ENCODE measurements at places on chromosomes 1 and 21. TPM values are rescaled to one million over a fixed set of nuclear protein-coding genes. Genes with fewer than 3 reads are reported as not detected.

GRCh38 chr1:161498646-161499045 is 6.6 kb upstream of the FCGR2A start:
- peaks cover 8% of the 10 kb centered on the region for H3K4me1 ChIP-seq
- H3K27ac ChIP-seq: no peak overlapping the region
- H3K4me3 ChIP-seq: no peak overlapping the region
- H3K27me3 ChIP-seq: peaks cover 41% of the 10 kb centered on the region
- H3K36me3 ChIP-seq: no peaks in the 10 kb centered on the region

DNA sequence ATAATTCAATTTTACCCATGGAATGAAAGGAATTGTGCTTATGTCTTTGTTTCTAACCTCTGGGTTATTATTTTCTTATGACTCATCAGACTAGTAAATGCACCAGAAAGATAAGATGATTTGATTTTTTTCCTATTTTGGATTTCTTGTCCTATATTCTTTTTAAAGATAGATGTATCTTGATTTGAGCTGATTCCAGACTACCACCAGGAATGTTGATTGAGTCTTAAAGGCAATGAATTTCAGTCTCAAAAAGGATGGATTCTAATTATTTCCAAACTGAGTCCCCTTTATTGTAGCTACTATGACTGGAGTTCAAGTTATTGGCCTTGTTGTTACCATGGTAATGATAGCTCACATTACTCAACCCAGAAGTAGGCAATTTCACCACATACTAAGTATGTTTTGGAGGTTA is 95.8 kb upstream of the RGS4 start:
- no peak overlapping the region for H3K4me3 ChIP-seq
- H3K27ac ChIP-seq: no peak overlapping the region
- no peak for DNase-seq
- peaks cover 4% of the 10 kb centered on the region for H3K27me3 ChIP-seq
- no peaks in the 10 kb centered on the region for H3K4me1 ChIP-seq

- no peaks in the 10 kb centered on the region for H3K27me3 ChIP-seq
- no peak for DNase-seq
- no peak overlapping the region for H3K27ac ChIP-seq
- no peaks in the 10 kb centered on the region for H3K36me3 ChIP-seq
Observed at GRCh38 chr1:171344473-171344820, 30.5 kb downstream of the FMO4 start.

GRCh38 chr1:6440198-6441126 is 15.9 kb downstream of the ESPN start:
- H3K36me3 ChIP-seq: no peaks in the 10 kb centered on the region
- H3K27me3 ChIP-seq: peaks cover 31% of the 10 kb centered on the region
- H3K4me1 ChIP-seq: peaks cover 9% of the 10 kb centered on the region
- no peak overlapping the region for H3K4me3 ChIP-seq
- no peak overlapping the region for H3K27ac ChIP-seq

GRCh38 chr1:186930238-186930637 is 101.5 kb downstream of the PLA2G4A start:
- no peaks in the 10 kb centered on the region for H3K36me3 ChIP-seq
- no peak overlapping the region for H3K27ac ChIP-seq
- DNase-seq: no peak
- H3K27me3 ChIP-seq: no peaks in the 10 kb centered on the region

- H3K36me3 ChIP-seq: no peaks in the 10 kb centered on the region
- H3K27ac ChIP-seq: no peak overlapping the region
- H3K27me3 ChIP-seq: peaks cover 50% of the 10 kb centered on the region
- H3K4me1 ChIP-seq: peaks cover 3% of the 10 kb centered on the region
- no peak overlapping the region for H3K4me3 ChIP-seq
Observed at GRCh38 chr1:223087291-223088255, 55.5 kb downstream of the TLR5 start.

DNA sequence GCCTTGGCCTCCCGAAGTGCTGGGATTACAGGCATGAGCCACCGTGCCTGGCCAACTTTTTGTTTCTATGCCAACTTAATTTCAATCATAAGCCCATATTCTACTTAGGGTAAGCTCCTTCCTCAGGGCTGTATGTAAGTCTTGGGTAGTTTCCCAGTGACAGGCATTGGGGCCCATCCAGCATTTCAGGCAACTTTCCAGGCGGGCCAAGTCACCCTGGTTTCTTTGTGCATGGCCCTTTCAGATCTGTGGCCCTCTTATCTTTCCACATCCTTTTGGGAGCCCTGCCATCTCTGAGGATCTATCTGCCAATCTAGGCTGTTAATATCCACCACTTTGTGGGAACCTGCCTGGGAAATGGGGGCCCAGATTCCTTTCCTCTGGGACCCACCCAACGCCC is 58.7 kb downstream of the TNN start:
- no peaks in the 10 kb centered on the region for H3K27me3 ChIP-seq
- H3K4me3 ChIP-seq: no peak overlapping the region
- H3K36me3 ChIP-seq: no peaks in the 10 kb centered on the region
- no peak for DNase-seq

- no peaks in the 10 kb centered on the region for H3K4me1 ChIP-seq
- no peak overlapping the region for H3K4me3 ChIP-seq
- no peak for DNase-seq
- peaks cover 24% of the 10 kb centered on the region for H3K36me3 ChIP-seq
- peak overlapping the region; percentile 49 for H3K27ac ChIP-seq
Observed at GRCh38 chr1:2160451-2161300, 33.9 kb downstream of the FAAP20 start.

- H3K27ac ChIP-seq: no peak overlapping the region
- H3K4me1 ChIP-seq: peaks cover 2% of the 10 kb centered on the region
- H3K4me3 ChIP-seq: no peak overlapping the region
- DNase-seq: no peak
- no peaks in the 10 kb centered on the region for H3K36me3 ChIP-seq
- H3K27me3 ChIP-seq: no peaks in the 10 kb centered on the region
Observed at GRCh38 chr1:198772626-198773025, 133.8 kb downstream of the PTPRC start.

DNA sequence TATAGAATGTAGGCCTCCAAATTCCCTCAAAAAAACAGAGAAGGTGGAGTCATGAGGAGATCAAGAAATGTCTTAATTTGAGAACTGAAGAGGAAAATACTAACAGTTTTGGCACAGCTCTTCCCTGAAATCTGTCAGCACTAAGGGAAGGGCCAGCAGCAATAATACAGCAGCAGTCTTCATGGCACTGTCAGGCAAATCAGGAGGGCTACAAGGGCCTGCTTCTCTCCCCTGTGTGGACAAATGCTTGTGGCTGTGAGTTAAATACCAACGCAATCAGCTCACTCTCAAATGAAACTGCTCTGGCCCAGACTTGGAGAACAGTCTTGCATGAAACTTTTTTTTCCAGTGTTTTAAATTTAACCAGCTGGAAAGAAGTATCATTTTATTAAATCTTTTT is 20.5 kb upstream of the CNN3 start:
- H3K4me3 ChIP-seq: no peak overlapping the region
- H3K4me1 ChIP-seq: peaks cover 50% of the 10 kb centered on the region
- no peaks in the 10 kb centered on the region for H3K36me3 ChIP-seq
- H3K27ac ChIP-seq: peak overlapping the region; percentile 9
- DNase-seq: no peak
- peaks cover 6% of the 10 kb centered on the region for H3K27me3 ChIP-seq

GRCh38 chr1:91148641-91149069 is 126.8 kb upstream of the ZNF644 start:
- no peak overlapping the region for H3K27ac ChIP-seq
- DNase-seq: no peak
- no peaks in the 10 kb centered on the region for H3K36me3 ChIP-seq
- peaks cover 2% of the 10 kb centered on the region for H3K4me1 ChIP-seq

The TNNI3K gene
- not detected for total RNA-seq

The USP33 gene
- 89.1 TPM for total RNA-seq

The LRRC42 gene
- 63.5 TPM for total RNA-seq

The RNU1-1 gene
- 3,957 TPM for total RNA-seq

The TNFAIP8L2 gene
- total RNA-seq: not detected

The NDUFS5 gene
- total RNA-seq: 208 TPM
